ENCODE measurements at places on chromosomes 1 and 21. TPM values are rescaled to one million over a fixed set of nuclear protein-coding genes. Genes with fewer than 3 reads are reported as not detected.

The RUNX3 gene
- 14.0 TPM for total RNA-seq

The ESRRG gene
- total RNA-seq, result 0.57 TPM

The IL10RB gene
- 23.2 TPM for total RNA-seq

The ADAM30 gene
- total RNA-seq, result not detected

The SPOCD1 gene
- total RNA-seq, result 10.8 TPM

The NOS1AP gene
- 4.1 TPM for total RNA-seq

The S100A7A gene
- total RNA-seq, result not detected

The VANGL1 gene
- 12.9 TPM for total RNA-seq

The MRAP gene
- total RNA-seq, result not detected

The IGFN1 gene
- 0.49 TPM for total RNA-seq

The CPLANE2 gene
- 10.0 TPM for total RNA-seq
